ENCODE measurements at places on chromosomes 2 and 18.

DNA sequence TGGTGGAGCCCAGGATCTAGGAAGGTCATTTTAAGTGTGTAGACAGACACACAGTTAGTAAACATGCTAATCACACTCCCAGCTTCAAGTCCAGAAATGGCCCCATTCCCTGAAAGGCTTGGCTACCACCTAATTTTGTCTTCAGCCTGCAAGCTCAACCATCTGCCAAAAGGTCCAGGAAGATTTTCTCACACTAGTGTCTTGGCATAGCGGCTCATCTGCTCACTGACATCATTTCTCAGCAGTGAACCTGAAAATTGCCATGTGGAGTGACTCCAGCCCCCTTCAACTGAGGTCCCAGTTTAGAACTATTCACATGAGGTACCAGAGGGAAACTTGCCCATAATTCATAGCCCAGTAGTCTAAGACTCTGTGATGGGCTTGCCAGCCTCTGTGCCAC lies 748.9 kb downstream of the LRP1B start:
- no peak for DNase-seq

GRCh38 chr2:221202431-221202830 lies 369.7 kb downstream of the EPHA4 start:
- no peak for DNase-seq

DNA sequence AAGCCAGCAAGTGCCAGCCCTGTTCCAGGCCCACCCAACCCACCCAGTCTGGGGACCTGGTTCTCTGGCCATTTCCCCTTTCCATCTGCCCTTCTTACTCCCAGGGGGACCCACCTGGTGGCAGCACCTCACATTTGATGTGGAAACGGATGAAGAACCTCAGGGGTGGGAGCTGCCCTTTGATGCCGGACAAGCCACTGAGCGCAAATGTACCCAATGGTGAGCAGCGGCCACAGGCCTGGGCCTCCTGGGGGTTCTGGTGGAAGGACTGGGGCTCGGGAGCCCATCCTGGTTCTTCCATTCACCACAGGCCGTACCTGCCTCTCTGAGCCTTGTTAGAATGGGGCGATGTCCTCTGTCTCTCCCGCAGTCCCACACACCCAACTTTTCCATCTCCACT lies 84.7 kb downstream of the EPAS1 start:
- no peak for DNase-seq

DNA sequence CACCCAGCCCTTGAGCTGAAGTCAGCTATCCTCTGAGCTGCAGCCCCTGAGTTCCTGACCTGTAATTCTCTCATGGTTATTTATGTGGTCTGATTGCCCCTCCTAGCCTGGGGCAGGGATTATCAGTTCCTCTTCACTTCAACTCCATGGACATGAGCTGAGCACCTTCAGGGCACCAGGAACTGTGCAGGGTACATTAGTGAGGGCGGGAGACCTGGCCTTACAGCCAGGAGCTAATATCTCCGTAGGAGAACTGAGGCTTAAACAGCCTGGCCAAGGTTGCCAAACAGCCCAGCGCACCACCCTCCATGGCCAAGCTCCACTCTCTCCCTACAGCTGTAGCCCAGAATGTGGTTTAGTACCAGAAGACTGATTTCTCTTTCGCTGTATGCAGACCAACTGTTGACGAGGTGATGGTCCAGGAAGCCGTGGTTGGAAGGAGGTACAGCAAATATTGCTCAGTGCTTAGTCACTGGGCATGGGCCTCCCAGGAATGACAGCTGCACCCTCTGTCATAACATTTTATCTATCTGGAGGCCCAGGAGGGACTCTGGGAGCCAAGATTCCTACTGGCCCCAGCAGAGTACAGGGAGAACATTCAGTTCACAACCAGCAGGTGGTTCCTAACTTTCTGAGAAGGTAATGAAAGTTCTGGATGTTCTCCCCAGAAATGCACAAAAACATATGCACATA lies 228.7 kb upstream of the SIX2 start:
- DNase-seq: no peak

GRCh38 chr2:227545990-227546389 lies 52.7 kb upstream of the SCYGR2 start:
- peak; percentile 20 for DNase-seq

DNA sequence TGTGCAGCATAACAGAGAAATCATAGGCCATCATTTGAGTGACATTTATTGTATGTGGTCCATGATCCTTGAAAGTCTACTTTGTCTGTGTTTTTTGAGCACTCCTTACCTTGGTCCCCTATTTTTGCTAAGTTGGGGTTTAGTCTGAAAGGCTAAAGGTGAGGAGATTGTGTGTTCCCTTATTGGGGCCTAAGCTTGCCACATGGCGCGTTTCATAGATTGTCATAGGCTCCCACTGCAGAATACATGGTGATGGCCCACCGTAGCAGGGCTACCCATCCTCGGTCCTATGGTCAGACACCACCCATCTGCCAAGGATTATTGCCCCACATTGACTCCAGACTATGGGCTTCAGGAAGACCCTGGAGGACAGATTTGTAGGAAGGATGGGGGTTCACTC lies 117.0 kb upstream of the ZSWIM2 start:
- DNase-seq: no peak

DNA sequence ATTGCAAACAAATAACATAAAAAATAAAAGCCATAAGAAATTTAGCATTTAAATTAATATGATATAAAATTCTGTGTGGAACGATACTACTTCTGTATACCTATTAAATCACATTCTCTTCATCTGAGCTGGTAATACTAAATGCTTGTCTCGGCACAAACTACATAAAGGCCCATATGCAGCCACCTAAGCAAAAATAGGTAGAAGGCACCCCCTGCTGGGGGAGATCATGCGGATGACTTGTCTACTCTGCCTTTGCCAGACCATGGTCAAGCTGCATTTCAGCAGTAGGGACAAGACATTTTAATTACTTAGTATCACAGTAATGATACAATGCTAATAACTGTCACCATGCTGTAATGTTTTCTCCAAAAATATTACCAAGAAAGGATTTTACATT lies 108.0 kb downstream of the CDH19 start:
- no peak for DNase-seq

DNA sequence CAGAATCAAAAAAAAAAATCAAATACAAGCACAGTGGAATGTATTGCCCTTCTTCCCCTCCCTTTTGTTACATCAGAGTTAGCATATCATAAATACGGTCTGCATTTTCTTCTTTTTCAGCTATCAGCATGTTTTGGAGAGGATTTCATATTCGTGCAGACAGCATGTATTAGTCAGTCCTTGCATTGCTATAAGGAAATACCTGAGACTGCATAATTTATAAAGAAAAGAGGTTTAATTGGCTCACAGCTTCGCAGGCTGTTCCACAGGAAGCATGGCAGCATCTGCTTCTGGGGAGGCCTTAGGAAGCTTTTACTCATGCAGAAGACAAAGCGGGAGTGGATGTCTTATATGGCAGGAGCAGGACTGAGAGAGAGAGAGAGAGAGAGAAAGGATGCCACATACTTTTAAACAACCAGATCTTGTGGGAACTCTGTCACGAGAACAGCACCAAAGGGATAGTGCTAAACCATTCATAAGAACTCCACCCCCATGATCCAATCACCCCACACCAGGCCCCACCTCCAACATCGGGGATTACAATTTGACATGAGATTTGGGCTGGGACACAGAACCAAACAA lies 8.9 kb downstream of the IL1B start:
- DNase-seq: no peak

DNA sequence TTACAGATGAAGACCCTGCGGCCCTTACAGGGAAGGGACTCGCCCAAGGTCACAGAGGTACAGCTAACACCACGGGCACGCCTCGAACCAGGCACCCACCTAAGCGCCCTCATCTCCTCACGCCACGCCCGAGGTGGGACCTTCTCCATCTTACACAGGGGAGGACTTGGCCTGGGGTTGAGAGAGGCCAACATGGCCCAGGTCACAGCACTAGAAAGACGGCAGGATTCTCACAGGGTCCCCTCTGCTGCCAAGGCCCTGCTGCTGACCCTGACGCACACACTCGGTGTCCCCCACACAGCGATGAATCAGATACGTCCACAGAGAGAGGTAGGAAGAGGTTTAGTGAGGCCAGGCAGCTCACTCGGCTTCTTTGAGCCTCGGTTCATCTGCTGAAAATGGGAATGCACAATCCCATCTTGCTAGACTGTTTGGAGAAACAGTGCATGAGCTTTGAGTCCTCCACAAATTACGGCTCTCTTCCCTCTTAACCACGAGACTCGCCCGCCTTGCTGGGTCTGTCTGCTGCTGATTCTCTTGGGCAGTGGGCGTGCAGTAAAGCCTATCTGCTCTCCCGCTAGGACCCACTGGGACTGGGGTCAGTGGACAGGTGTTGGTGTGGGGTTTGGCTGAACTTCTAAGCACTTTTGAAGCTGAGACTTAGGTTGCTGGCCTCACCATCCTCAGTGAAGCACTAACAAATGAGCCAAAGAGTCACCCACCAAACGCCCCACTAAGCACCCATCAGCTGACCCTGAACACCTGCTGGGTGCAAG lies 79.2 kb downstream of the SMAD7 start:
- no peak for DNase-seq

DNA sequence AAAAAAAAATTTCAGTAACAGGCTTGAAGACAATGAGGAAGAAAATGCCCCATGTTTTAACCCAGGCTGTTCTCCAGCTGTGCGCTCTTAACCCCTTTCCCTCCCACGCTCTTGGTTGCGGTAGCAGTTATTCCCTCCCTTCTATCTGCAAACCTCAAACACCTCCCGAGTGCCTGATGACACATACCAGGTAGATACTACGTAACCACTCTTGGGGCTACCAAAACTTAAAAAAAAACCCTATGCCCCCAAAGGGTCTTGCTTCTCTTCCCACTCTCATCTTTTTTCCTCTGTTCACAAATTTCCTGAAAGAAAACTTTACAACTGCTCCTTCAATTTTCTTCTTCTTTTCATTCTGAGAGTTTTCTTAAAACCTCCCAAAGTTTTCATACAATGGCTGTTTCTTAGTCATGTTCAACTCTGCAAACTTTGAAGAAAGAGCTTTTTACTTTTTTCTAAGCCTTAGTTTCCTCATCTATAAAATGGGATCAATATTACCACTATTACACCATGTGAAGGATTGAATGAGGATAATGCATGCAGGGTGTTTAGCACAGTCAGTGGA lies 4.9 kb upstream of the DRC1 start:
- peak; percentile 37 for DNase-seq

DNA sequence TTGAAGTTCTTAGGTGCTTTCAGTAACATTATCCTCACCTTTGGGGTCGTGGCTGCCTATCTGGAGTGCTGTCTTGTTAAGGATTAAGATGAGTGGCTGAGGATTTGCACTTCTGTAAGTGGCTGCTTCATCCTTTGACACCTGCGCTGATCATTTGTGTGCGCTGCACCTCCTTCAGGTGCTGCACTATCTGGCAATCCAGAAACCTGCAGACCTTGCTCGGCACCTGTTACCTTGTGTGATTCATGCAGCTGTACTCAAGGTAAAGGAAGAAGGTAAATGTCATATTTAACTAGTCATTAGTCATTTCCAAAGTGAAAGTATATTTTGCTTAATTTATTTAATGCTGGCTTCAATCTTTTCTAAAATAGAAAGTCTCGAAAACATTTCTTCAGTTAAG lies 110.3 kb downstream of the RAB3GAP1 start:
- no peak for DNase-seq

DNA sequence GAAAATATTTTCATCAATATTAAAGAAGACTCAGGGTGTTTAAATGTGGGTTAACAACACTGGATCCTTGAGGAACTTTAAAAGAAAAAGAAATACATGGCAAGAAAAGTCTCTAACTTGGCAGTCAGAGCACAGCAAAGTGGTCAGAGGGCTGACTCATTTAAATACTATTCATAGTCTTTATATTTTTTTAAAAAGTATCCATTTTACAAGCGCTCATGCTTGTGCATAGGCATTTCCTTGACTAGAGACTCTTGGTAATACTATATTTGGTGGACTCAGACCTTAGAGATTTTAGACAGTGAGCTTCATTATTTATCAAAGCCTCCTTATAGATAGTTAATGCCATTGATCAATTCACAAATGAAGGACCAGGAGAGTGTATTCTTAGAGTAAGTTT lies 110.2 kb downstream of the ABCA12 start:
- no peak for DNase-seq

DNA sequence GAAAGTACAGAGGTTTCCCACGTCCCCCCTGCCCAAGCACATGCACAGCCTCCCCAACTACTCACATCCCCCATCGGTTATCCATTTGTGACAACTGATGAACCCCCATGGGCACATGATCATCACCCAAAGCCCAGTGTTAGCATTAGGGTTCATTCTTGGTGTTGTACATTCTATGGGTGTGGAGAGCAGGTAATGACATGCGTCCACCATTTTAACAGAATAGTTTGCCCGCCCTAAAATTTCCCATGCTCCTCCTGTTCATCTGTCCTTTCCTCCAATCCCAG lies 74.3 kb downstream of the LONRF2 start:
- DNase-seq: no peak

- DNase-seq: no peak
These were observed 59.6 kb downstream of the TPGS2 start for GRCh38 chr18:36769172-36769571.

DNA sequence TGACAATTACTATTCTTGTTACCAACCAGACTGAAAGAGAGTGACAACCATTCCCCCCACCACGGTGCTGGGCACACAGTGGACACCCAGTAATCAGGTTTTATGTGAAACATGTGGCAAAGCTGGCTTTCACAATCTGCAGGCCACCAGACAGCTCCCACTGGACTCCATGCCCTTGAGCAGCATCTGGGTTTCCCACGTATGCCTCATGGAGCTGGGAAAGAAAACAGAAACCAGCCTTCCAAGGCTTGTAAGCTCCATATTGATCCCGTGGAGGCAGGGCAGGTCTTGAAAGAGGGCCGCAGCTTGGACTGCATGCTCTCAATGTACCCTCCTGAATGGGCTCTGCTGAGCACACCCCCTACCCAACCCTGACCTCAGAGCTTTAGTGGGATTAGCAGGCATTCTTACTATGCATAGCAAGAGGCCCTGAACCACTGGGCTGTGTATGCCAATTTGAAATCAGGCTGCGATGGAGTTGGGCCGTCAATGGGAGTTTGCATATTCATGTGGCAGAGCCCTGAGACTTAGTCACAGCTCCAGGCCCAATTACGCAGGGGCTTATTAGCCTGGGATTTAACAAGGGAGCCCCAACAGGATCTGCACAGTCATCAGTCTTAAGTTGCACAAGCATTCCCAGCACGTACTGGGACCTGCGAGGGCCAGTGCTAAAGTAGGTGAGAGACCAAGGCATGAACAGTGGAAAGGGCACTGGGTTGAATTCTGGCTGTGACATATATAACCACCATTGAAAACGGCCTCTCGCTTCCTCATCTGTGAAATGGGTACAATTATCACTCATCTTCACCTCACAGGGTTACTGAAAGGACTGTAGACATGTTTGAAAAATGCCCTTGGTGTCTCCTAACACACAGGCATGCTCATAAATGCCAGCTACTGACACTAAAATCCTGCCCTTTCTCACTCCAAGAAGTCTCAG lies 10.5 kb downstream of the C1QL2 start:
- DNase-seq: no peak

GRCh38 chr2:44929735-44930273 lies 11.7 kb upstream of the SIX3 start:
- no peak for DNase-seq

GRCh38 chr2:128384446-128384845 lies 65.8 kb upstream of the HS6ST1 start:
- no peak for DNase-seq

GRCh38 chr2:190123956-190124355 lies 61.4 kb upstream of the MSTN start:
- no peak for DNase-seq

- no peak for DNase-seq
These were observed 37.6 kb upstream of the PMAIP1 start for GRCh38 chr18:59861963-59862819.

- no peak for DNase-seq
These were observed 16.4 kb downstream of the TCF23 start for GRCh38 chr2:27164960-27165763.

GRCh38 chr2:1607236-1607920 lies 136.9 kb downstream of the PXDN start:
- no peak for DNase-seq

All from activated naive CD4-positive, alpha-beta T cell treated with Interleukin-2 at 50 U/mL for 16 hours (primary cell).